ENCODE measurements at places on chromosomes 6 and 20.

GRCh38 chr20:45863543-45864470, 6.4 kb downstream of the ZSWIM3 start:
- no peak for DNase-seq

DNA sequence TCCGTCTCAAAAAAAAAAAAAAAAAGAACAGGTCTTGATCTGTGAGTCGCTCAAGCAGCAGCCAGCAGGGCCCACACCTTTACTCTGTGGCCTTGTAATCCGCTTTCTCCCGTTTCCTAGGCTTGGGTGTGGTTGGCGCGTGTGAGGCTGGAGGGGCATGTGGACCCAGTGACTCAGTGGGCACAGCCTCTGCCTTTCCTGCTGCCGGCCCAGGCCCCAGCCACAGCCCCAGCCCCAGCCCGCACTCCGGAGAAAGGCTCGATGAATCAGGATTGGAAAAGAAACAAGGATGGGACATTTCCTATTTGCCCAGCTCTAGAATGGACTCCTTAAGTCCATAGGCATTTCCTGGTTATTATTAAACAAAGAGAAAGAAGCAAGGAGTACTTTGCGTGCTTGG, 4.3 kb downstream of the BHLHE23 start:
- no peak for DNase-seq

GRCh38 chr6:131613296-131613925, 14.6 kb downstream of the MED23 start:
- no peak for DNase-seq

DNA sequence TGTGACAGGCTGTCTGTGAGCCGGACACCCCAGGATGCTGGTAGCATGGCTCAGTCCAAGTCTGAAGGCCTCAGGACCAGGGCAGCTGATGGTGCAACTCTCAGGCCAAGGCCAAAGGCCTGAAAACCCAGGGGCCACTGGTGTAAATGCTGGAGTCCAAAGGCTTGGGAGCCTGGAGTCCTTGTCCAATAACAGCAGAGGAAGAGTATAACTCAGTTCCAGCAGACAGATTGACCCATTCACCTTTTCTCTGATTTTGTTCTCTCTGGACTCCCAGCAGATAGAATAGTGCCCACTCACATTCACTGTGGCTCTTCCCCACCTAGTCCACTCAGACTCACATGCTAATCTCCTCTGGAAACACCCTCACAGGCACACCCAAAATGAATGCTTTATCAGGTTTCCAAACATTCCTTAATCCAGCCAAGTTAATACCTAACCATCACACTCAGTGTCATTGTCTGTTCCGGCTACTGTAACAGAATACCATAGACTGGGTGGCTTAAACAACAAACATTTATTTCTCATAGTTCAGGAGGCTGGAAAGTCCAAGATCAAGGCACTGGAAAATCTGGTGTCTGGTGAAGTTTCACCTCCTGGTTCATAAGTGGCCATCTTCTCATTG, 5.0 kb upstream of the TRAF3IP2 start:
- no peak for DNase-seq

DNA sequence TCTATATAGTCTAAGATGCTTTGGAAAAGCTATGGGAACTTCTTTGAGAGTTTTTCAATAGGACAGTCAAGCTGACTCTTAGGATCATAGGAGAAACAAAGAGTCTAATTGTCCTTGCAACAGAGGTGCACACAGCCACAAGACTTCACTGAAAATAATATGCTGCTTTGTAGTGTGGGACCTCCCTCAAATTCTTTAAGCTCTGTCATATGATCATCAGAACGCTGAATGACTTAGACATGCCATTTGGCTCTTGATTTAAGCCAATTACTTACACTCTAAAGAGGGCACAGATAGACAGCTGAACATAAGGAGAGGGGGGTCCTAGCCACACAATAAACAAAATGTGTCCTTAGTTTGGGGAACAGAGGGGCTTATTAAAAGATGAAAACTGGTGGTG, 818.7 kb upstream of the GJE1 start:
- DNase-seq: no peak

GRCh38 chr6:86526238-86526637, 411.1 kb upstream of the HTR1E start:
- no peak for DNase-seq

DNA sequence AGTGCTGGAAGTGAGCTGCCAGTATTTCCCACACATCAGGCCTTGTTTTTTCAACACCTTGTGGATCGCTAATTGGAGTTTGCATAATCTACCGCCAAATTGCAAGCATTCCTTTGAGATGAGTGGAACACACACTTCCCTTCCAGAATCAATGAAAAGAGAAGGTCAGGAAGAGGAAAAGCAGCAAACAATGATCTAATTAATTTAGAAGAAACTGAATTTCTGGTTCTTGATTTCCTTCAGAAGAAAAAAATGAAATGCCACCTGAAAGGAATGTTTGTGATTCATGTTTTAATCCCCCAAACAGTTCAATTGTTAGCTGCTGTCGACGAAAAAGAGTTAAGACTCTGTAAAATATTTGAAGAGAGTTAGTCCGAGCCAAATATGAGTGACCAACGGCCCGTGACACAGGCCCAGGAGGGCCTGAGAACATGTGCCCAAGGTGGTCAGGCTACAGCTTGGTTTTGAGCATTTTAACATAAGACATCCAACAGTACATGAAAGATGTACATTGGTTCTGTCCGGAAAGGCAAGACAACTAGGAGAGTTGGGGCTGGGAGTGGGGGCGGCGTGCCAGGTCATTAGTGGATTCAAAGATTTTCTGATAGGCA, 182.3 kb downstream of the MTFR2 start:
- no peak for DNase-seq

- DNase-seq: no peak
Measured at GRCh38 chr6:159307246-159307790, 138.1 kb downstream of the FNDC1 start.

- no peak for DNase-seq
Measured at GRCh38 chr6:57127763-57128162, 37.8 kb downstream of the ZNF451 start.

DNA sequence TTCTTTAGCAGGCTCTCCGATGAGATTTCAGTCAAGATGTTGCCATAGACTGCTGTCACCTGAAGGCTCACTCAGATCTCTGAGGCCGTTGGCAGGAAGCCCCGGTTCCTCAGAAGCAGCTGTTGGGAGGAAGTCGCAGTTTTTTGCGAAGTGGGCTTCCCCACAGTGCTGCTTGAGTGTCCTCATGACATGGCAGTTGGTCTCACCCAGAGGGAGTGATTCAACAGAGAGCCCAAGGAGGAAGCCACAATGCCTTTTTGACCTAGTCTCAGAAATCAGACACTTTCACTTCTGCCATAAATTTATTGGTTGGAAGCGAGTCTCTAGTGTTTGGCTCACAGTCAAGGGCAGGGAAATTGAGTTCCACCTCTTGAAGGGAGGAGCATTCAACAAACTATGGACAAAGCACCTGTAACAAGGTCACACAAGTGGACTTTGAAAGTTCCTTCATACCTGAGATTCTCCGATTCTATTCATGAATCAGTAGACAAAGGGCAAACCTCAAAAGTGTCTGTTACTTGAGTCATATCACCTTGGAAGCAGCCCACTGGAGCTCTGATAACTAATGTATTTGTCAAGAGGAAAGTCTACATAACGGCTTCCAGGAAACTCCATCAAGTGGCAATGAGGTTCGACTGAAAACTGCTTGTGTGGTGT, 208.3 kb downstream of the TASP1 start:
- no peak for DNase-seq

DNA sequence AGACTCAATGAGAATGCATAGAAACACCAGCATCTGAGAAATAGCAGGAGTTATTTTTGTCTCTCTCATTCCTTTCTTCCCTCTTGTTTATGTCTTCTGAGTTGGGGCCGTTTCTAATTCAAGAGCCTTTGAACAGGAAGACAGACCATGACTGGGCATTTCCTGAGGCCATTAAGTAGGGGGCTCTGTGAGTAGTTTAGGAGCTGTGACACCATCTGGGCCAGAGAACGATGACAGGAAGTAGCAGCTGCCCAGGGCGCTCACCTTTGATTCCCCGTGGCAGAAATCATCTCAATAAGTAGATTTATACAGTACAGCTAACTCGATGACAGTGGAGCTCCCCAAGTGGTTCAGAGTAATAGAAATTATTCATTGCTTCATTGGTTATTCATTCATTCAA, 298.4 kb upstream of the PLN start:
- DNase-seq: no peak

DNA sequence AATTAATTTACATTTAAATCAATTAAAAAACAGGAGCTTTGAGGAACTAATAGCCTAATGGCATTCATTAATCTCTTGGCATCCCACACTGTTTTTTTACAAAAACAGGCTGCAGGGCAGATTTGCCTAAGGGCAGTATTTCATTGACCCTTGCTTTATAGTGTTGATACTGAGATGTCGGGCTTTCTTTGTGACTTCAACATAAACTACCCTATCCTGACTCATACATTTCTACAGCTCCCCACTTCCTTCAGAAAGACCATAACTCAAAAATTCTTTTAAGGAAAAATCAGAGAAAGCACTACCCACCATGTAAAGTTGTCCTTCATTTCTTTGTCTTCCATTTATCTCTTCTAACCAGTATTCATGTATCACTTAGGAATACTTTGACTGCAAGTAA, 92.2 kb upstream of the NT5E start:
- no peak for DNase-seq

DNA sequence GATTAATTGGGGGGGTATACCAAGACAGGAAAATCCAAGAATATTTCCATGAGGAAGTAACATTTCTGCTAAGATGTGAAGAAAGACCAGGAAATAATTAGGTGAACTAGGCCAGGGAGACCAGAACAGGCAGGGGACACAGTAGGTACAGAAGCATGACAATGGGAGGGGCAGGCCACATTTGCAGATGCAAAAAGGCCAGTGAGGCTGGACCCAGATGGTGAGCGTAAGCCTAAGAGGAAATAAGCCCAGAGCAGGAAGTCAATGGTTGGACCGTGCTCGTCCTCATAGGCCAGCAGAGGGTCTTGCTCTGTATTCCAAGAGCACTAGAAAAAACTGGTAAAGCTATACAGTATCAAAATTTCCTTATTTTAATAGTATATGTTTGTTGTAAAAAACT, 9.4 kb downstream of the CEP162 start:
- DNase-seq: no peak

DNA sequence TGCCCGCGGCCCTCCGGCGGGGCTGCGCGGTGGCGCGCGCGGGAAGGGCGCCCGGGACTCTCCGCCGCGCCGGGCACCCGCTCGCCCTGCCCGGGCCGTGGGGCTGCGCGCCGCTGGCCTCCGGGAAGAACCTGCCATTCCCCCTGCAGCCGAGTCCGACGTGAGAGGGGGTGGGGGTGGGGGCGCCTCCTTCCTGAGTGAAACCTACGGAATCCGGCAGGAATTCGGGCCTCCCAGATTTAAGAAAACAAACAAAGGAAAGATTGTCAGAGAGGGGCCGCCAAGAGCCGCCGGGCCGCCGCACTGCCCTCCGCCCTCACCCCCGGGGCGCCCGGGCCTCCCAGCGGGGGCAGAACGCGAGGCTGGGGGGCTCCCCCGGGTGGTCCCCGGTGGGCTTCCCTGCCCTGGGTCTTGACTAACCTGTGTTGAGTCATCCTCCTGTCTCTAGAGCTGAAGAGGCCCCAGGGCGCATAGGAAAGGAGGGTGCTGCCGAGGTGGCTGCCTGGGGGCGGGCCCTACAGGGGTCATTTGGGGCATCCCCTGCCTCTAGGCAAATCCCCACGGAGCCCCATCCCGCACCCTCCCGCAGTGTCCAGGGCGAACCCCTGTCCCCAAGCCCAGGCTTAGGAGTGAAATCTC, 42.2 kb upstream of the FOXP4 start:
- DNase-seq: no peak

GRCh38 chr6:45781890-45782289, 233.8 kb downstream of the CLIC5 start:
- no peak for DNase-seq

DNA sequence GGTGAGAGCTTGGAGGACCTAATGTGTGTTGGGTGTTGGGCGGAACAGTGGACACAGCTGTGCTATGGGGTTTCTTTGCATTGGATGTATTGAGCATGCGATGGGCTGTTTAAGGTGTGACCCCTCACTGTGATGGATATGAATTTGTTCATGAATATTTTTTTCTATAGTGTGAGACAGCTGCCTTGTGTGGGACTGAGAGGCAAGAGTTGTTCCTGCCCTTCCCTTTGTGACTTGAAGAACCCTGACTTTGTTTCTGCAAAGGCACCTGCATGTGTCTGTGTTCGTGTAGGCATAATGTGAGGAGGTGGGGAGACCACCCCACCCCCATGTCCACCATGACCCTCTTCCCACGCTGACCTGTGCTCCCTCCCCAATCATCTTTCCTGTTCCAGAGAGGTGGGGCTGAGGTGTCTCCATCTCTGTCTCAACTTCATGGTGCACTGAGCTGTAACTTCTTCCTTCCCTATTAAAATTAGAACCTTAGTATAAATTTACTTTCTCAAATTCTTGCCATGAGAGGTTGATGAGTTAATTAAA, 3.0 kb downstream of the HLA-A start:
- no peak for DNase-seq

- no peak for DNase-seq
Measured at GRCh38 chr6:49257549-49257948, 205.5 kb downstream of the MMUT start.

GRCh38 chr6:20875369-20875963, 341.2 kb downstream of the CDKAL1 start:
- no peak for DNase-seq

DNA sequence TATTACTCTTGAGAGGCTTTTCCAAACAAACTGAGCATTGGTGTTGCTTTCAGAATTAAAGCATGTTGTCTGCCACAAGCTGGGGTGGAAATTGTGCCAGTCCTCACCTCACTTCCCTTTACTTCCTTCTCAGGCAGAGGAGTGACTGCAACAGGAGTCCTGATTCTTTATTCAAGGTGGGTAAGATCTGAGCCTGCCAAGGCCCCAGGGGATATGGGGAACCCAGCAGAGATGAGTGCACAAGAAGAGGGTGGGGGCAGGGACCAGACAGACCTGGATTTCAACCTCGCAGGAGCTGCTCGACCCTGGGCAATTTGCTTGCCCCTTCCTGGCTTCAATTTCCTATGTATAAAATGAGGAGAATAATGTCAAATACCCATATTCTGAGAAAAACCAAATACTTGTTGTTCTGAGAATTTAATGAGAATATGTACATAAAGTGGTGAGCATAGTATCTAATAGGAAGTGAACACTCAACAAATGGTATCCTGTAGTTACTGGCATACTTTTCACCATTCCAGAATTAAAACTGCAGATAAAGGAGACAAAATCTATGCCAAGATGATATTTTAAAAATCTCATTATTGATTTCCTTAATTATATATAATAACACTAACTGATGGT, 17.8 kb downstream of the MAN1A1 start:
- no peak for DNase-seq

- DNase-seq: no peak
Measured at GRCh38 chr20:43506238-43506637, 1.3 kb upstream of the L3MBTL1 start.

GRCh38 chr6:132192631-132193030, 208.6 kb downstream of the MOXD1 start:
- no peak for DNase-seq

All from HFF-Myc (cell line).